ENCODE measurements at places on chromosomes 6 and 20.

DNA sequence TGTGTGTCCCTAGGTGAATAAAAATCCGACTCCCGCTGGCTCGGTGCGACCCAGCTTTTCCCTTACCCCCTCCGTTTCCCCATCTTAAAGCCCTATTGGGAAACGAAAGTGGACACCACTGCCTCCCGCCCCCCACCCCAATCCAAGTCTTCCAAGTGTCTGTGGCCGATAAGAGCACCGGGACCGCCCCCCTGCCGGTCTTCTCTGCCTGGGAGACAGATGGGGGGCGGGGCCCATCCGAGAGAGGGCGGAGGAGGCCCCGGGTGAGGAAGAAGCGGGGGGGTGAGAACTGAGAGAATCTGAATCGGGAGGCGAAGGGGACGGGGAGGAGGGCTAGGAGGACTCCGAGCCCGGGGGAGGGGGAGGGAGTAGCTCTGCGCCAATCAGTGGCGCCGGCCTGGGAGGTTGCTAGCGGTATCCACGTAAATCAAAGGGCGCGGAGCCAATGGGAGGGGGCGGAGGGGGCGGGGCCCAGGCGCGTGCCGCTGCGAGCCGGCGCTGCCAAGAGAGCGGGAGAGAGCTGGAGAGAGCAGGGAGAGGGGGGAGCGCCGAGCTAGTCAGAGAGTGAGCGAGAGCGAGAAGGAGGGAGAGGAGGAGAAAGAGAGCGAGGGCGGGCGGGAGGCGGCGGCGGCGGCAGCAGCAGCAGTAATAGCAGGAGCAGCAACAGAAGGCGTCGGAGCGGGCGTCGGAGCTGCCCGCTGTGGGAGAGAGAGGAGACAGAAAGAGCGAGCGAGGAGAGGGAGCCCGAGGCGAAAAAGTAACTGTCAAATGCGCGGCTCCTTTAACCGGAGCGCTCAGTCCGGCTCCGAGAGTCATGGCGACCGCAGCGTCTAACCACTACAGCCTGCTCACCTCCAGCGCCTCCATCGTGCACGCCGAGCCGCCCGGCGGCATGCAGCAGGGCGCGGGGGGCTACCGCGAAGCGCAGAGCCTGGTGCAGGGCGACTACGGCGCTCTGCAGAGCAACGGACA is at the start of gene POU3F2:
Gene POU3F2 (plus strand): TSS at position 515 of the 972 bp plus-strand sequence. CDS start 300 bp downstream, at position 815.
- peak; percentile 53 for DNase-seq

GRCh38 chr6:144305985-144306384 is 20.9 kb downstream of the UTRN start:
- DNase-seq, result peak; percentile 40

GRCh38 chr20:54704032-54704635 is 228.7 kb downstream of the DOK5 start:
- no peak for DNase-seq

DNA sequence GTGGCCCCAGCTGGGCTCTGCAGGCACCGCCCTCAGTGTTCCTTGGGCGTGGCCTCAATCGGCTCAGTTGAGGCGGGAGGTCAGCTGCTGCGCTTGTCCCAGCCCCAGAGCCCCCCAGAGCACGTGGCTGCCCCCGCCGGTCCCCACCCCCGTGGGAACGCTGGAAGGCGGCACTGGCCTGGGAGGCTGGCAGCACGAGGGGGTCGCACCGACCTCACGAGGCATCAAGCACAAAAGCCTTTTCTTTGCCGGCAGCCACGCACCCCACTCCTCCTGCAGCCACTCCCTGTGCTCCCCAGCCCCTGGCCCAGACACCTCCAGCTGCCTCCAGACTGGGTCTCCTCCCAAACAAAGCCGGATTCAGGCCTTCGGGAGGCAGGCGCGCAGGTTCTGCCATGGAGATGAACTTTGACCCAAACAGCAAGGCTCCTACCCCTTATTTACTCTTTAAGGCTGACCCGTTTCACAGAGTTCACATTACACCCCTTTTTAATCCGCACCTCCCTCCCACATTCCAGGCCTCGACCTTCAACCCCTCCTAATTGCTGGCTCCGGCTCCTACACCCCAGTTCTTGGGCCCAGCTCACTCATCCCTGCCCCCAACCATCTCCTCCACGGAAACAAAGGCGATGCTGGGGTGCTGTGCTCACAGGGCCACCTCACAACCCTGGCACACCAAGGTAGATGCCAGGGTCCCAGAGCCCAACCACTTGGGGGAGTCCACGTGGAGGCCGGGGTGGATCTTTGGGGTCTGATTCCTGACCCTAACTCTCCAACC is 111.7 kb downstream of the NOL4L start:
- no peak for DNase-seq

DNA sequence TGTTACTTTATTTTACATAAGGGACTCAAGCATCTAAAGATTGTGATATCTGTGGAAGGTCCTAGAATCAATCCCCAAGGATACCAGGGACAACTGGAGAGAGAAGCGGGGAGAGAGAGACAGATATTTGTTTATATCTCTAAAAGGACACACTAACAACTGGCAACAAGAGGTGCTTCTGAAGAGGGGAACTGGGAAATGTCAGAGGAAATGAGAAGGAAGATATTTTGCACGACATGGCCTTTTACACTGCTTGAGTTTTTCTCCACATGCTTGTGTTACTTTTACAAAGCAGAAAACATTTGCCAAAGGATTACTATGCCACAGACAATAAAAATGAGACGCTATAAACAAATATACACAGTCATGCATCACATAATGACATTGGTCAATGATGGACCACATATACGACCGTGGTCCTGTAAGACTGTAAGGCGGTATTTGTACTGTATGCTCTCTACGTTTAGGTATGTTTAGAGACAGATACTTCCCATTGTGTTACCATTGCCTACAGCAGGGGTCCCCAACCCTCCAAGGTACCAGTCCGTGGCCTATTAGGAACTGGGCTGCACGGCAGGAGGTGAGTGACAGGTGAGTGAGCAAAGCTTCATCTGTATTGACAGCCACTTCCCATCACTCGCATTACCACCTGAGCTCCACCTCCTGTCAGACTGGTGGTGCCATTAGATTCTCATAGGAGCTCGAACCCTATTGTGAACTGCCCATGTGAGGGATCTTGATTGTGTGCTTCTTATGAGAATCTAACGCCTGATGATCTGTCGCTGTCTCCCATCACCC is 64.6 kb upstream of the PTPN1 start:
- DNase-seq, result no peak

- DNase-seq, result no peak
These were observed 11.2 kb downstream of the SLC22A1 start for GRCh38 chr6:160132776-160133338.

GRCh38 chr20:48795732-48796131 is 32.1 kb downstream of the PREX1 start:
- no peak for DNase-seq

- no peak for DNase-seq
These were observed 280.1 kb upstream of the RGS17 start for GRCh38 chr6:153411070-153411648.

- DNase-seq, result no peak
These were observed 129.6 kb downstream of the EDN1 start for GRCh38 chr6:12419631-12420272.

DNA sequence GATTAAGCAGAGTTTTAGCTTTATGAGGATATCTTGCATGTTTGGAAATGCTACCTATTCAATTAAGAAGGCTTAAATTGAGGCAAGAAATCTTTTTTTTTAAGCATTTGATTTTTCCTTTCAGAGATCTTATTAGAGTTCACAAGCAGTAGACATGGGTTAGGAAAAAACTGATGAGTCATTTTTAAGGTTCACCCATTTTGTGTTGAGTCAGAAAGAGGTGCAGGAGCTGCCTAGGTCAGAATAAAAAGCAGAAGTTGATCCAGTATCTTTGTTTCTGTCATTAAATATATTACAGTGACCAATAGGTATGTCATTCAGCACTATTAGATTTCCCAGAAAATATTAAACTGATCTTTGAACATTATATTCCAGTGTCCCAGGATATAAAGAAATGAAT is 306.8 kb downstream of the LMBRD1 start:
- no peak for DNase-seq

DNA sequence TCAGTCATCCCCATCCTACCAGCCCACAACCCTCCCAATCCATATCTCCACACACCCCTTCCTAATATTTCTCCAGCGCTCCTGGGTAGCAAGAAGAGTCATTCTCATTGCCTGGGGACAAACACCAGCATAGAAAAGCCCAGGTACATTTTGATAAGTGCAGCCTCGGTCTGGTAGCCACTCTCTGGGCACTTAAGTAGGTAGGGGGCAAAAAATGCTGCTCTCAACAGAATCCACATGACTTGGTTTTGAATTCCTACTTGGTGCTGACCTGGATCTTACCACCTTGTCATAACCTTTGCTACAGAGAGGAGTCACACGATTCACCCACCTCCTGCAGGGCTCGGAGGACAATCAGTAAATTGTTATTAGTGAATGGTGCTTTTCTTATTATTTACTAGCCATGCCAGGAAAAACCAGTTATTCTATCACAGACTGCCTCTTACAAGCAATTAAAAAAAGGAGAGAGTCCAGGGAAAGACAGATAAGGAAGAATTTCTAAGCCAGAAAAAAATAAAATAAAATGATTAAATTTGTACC is 249.1 kb downstream of the LY86 start:
- no peak for DNase-seq

DNA sequence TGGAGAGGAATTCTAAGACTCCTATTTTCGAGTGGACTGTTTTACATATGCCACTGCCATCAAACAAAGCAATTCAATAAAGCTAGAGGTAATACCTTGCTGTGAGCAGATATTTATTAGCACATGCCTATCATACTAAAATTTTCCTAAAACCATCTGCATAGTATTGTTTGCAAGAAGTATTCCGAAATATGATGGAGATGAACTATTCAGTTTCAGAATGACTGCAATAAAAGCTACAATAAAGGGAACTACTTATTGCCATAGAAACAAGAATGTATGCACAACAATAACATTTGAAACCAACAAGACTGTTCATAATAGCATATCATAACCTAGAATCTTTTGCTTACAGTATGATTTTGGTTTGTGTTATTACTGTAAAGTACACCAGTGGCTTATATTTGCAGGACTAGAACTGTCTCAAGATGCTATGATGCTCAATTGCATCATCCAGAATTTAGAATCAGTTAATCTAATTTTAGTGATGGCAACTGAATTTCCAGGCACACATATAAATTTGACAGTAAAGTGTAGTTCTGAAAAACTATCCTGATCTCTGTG is 144.3 kb downstream of the GRIK2 start:
- DNase-seq, result no peak

- DNase-seq, result peak; percentile 21
These were observed 536 bp upstream of the FNDC1 start for GRCh38 chr6:159168536-159169192.

GRCh38 chr20:3115190-3116107 is 30.9 kb upstream of the AVP start:
- DNase-seq, result peak; percentile 44

GRCh38 chr20:20368418-20369249 is 730 bp downstream of the INSM1 start:
- no peak for DNase-seq

GRCh38 chr20:492159-492558 is 29.8 kb upstream of the TBC1D20 start:
- no peak for DNase-seq

GRCh38 chr6:45423824-45424450 is 46.2 kb upstream of the SUPT3H start:
- no peak for DNase-seq

GRCh38 chr6:20746805-20747558 is 212.7 kb downstream of the CDKAL1 start:
- no peak for DNase-seq

DNA sequence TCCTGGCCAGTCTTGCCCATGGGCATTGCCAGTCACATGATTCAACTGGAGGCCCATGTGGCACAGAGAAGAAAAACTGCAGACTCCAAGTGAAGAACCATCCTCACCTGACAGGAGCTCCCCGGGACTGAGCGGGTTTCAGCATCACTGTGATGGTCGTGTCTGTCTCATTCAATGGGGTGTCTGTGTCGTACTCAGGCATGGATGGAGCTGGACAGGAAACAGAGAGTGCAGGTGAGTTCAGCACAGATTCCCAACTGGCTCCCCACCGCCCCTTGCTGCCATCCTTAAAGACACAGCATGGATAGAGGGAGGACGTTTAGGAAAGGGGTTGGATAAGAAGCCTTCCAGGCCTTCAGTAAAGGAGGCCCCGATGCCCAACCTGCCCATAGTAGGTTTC is 732.3 kb upstream of the CHD6 start:
- DNase-seq, result no peak

DNA sequence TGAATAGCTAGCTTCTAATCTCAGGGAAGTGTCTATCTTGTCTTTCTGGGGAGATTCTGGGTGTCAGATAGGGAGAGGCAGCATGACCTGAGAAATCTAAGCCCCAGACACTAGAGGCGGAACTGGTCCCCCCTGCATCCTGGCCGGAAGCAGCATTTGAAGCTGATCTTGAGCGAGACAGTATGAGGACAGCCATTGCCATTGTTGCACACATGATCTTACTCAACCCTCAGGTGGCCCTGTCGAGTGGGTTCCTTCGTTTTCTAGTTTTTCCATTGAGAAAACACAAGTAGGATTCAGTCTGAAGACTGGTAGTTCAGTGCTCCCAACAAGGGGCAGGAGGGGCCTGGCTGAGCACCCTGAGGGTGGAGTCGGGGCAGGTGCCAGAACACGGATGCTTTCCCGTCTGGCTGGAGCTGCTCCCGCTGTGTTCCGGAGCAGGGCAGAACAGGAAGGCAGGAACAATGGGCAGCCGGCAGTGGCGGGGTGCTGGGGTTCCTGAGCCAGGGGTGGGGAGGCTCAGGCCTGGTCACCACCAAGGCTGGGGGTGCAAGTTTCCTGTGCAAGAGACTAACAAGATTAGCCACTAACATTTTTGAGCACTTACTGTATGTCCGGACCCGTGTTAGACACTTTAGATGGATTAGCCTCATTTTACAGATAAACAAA is 7.9 kb upstream of the SDCBP2 start:
- DNase-seq, result peak; percentile 36

DNA sequence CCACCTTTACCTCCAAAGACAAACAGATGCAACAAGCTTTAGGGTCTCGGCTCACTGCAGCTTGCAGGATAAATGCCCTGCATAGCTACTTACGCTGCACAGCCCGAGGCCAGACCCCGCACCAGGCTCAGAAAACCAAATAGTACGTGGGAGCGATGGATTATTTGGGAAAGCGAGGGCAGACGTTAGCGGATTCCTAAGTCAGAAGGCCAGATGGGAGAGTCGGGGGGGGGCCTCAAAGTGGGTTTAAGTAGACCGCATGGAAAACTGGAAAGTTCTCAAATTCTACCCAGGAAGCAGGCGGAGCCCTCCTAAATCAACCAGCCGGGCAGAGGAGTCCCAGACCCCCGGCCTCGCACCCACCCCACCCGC is 382 bp downstream of the SFT2D1 start:
- no peak for DNase-seq

GRCh38 chr20:46683668-46683938 is 5.6 kb downstream of the TP53RK start:
- DNase-seq, result no peak
